ENCODE measurements at places on chromosomes 11 and 22.

- DNase-seq = no peak
Observed at GRCh38 chr11:121749691-121750090, 296.9 kb upstream of the SORL1-AS1 start.

- DNase-seq = peak; percentile 84
Observed at GRCh38 chr11:70191495-70192140, 11.5 kb upstream of the FADD start.

DNA sequence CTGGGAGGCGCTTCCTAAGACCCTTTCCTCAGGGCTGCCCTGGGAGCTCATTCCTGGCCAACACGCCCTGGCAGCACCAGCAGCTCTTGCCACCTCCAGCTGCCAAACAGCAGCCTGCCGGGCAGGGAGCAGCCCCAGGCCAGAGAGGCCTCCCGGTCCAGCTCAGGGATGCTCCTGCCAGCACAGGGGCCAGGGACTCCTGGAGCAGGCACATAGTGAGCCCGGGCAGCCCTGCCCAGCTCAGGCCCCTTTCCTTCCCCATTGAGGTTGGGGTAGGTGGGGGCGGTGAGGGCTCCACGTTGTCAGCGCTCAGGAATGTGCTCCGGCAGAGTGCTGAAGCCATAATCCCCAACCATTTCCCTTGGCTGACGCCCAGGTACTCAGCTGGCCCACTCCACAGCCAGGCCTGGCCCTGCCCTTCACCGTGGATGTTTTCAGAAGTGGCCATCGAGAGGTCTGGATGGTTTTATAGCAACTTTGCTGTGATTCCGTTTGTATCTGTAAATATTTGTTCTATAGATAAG is 7.6 kb downstream of the SLC39A13 start:
- peak; percentile 89 for DNase-seq

DNA sequence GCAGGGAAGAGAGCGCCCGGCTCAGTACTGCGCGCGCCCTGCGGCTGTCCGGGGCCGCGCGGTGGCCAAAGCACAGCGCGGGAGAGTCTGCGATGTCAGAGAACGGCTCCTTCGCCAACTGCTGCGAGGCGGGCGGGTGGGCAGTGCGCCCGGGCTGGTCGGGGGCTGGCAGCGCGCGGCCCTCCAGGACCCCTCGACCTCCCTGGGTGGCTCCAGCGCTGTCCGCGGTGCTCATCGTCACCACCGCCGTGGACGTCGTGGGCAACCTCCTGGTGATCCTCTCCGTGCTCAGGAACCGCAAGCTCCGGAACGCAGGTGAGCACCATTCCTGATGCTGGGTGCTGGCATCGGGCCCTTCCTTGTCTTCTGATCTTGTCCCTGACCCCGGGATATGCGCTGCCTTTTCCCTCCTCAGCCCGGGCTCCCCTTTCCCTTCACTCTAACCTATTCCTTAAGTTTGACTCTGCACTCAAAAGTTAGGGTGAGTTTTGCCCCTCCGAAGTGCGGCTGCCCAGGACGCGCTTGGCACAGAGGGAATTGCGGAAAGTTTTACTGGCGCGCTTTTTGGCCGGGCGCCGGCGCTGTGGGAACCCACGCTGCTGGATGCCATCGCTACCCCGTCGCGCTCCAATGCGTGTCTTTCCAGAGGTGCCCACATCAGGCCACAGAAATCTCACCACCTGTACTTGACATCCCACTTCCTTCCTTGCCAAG is at the start of gene MTNR1B:
Gene MTNR1B (plus strand): TSS at position 18 of the 714 bp plus-strand sequence. CDS start 75 bp downstream, at position 93.
- no peak for DNase-seq

DNA sequence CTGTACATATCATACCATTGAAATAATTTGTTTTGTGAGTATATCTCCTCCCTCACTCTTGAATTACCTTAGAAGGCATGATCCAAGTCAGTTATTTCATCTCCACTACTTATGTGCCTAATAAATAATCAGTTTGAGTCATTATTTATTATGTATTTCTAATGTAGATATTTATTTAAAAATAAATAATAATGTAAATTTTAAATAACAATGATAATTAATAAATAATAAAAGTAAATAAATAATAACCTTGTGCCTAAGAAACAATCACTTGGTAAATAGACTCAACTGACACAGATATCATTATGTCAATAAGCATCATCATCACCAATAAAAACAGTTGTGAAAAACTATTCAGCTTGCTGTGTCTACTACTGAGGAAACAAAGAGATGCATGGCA is 213.8 kb downstream of the CNTN5 start:
- no peak for DNase-seq

- DNase-seq = no peak
Observed at GRCh38 chr11:132205496-132205895, 835.1 kb downstream of the NTM start.

GRCh38 chr11:105609341-105609781 is 512 bp upstream of the GRIA4 start:
- peak; percentile 62 for DNase-seq

- no peak for DNase-seq
Observed at GRCh38 chr22:49783036-49783746, 44.5 kb downstream of the BRD1 start.

DNA sequence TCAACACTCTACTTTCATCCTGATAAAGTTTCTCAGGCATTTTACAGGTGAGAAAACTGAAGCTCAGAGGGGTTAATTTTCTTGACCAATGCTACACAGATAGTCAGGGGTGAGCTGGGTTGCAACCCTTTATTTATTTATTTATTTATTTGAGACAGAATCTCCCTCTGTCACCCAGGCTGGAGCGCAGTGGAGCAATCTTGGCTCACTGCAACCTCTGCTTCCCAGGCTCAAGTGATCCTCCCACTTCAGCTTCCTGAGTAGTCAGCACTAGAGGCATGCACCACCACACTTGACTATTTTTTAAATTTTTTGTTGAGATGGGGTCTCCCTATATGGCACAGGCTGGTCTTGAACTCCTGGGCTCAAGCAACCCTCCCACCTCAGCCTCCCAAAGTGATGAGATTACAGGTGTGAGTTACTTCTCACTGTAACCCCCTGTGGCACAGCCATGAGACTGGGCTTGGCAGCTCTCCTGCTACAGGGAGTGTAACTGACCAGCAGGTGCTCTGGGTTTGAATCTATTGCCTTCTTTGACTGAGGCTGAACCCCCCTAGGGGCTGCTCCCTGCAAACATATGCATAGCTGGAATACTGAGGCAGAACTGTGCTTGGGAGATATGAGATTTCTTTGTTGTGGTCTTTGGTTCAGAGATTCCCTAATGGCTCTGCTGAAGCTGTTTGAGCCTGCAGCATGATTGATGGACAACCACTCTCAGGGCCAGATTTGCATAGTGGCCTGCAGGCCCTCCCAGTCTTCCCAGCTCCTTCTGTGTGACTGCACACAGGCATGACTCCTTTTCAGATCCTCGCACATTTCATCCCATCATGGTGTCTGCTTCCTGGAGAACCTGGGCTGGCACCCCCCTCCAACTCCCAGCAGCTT is 6.1 kb downstream of the C11orf96 start:
- DNase-seq = no peak

DNA sequence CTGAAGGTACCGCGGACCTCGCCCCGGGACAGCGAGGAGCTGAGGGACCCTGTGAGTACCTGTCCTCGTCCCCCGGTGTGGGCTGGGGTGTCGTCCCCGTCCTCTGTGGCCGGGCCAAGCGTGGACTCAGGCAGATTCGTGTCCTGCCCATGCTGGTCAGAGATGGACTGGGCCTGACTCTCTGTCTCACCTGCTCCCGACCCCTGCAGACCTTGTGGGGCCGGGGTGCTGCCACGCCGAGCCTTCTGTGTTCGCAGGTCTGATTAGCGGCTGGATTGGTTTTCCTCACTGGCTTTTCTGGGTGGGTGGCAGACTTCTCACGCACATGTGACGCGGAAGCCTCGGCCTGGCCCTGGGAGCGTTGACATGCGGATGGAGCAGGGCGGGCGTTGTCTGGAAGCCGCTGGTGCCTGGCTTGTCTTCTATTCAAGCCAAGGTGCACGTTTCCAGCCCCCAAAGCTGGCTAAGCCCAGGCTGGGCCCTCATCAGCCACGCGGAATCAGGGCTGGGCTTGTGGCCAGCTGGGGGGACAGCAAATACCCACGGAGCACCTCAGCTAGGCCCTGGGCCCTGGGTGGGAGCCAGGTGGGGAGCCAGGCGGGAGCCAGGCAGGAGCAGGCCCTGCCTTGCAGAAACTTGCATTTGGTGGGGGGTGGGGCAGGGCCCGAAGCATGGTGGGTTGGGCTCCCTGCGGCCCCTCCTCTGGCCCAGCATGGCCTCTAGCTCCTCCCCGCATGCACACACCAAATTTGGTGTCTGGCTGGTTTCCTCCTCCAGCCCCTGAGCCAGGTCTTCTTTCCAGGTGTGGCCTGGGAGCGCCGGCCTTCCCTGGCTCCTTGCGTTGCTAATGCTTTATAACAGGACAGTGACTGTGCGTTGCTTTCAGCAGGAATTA is 7.0 kb downstream of the GRAMD4 start:
- no peak for DNase-seq

- peak; percentile 27 for DNase-seq
Observed at GRCh38 chr22:49522582-49523373, 304.9 kb downstream of the BRD1 start.

DNA sequence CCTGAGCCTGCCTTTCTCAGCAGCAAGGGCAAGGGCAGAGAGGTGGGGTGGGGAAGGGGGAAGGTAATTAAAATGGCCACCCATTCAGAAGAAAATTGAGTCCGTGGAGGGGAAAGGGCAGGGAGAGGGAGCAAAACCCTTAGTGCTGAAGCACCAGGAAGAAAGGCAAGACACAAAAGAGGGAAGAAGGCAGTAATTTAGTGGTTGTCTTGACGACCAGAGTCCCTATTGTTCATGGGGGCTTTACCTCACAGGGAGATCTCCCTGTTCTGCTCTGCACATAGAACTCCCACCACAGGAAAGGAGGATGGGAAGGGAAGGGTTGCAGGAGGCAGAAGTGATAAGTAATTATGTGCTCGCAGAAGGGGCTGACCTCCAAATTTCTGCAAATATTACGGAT is 23.4 kb downstream of the SNX19 start:
- DNase-seq = no peak

DNA sequence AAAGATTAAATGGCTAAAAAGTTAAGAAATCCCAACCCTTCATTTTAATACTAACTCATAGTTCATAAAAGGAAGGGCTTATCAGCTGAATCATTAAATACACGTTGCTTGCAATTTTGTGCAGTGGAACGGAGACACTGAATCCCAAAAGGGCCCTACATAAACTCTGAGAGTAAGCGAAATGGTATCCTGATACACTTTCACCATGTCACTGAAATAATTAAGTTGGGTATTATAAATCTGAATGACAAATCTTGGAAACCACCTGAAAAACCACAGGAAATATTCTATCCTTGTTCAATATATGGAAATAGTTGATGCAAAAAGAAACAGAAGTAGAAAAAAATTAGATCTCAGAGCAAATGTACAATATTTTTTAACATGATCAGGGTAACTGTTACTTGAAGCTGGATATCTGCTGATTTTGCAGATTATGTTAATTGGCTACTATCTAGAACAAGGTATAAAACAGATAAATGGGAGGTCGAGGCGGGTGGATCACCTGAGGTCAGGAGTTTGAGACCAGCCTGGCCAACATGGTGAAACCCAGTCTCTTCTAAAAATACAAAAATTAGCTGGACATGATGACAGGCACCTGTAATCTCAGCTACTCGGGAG is 55.1 kb downstream of the MAML2 start:
- peak; percentile 68 for DNase-seq

DNA sequence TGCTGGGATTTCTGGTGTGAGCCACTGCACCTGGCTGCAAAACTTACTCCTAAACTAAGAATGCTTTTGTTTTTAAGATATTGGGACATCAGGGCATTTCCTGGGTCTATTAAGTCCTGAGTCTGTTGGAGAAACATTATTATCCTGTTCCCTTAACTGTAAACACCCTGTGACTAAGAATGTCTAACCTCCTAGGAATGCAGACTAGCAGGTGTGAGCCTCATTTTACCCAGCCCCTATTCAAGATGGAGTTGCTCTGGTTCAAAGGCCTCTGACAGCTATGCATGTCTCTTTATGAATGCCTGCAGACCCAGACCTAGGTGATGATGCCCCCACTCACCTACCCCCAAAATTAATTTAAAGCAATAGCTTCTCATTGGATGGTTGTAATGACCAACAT is 46.2 kb downstream of the DEPDC5 start:
- peak; percentile 90 for DNase-seq

- DNase-seq = peak; percentile 10
Observed at GRCh38 chr22:49481659-49482399, 345.8 kb downstream of the BRD1 start.

GRCh38 chr22:43483669-43484068 is 71.9 kb downstream of the MPPED1 start:
- DNase-seq = no peak

DNA sequence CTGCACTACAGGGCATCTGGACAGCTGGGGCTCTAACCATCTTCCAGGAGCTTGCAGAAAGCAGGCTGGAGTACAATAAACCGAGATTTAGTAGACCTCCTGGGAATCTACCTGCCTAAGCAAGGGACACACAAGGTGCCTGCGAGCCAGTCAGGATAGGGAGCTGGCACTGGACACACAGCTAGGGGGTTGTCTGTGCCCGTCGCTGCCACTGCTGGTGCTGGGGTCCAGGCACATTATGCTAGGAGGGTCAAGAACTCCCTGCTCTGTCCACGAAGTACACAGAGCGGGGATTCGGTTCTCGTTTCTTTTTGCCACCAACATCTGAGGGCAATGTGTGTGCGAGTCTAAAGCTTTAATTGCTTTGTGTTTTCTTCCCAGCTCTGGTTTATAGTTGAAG is 4.2 kb downstream of the RIC8A start:
- DNase-seq = no peak

DNA sequence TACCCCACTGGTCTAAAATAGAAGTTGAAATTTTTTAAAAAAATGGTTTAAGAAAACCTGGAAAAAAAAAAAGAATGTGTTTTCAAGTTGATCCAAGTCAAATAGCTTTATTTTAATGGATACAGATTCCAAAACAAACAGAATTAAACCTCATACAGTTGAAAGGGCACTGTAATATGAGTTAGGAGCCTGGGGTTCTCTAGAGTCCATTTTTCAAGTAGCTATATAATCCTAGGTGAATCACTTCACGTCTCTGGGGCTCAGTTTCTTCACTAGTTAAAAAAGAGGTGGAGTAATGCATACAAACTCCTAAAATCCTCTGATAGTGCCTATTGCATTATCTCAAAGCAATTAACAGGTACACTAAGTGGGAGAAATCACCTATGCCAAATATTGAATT is 132.9 kb downstream of the BBOX1 start:
- DNase-seq = no peak

Measured in PC-3 (cell line).